ENCODE measurements at places on chromosomes 5 and 9. TPM values are rescaled to one million over a fixed set of nuclear protein-coding genes. Genes with fewer than 3 reads are reported as not detected.

NUP214 gene
- polyA plus RNA-seq = 29.1 TPM

NPR3 gene
- 9.8 TPM for polyA plus RNA-seq

CFAP90 gene
- 0.75 TPM for polyA plus RNA-seq

VCAN gene
- 82.7 TPM for polyA plus RNA-seq

NSD1 gene
- polyA plus RNA-seq = 27.2 TPM

GRM6 gene
- polyA plus RNA-seq = 0.70 TPM

AFF4 gene
- 49.1 TPM for polyA plus RNA-seq
